ENCODE measurements at places on chromosomes 2 and 18.
A peak's percentile ranks its signal among the peaks of the same experiment; 100 is the strongest.

DNA sequence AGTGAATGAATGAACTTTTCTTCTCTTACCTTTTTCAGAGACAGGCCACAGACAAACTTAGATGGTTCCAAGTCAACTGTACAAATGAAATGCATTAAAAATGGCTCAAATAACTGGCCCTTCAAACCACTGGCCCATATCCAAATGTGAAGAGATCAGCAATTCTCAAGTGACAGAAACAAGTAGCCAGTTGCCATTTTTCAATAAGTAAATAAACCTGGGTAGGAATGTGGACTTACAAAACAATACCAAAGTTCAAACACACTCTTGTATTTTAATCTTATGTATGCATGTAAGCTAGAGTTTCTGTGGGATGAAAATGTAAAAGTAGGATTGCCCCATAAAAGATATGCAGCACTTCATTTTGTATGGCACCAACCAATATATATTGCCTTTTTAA lies 129.2 kb downstream of the MEP1B start:
- DNase-seq: no peak

DNA sequence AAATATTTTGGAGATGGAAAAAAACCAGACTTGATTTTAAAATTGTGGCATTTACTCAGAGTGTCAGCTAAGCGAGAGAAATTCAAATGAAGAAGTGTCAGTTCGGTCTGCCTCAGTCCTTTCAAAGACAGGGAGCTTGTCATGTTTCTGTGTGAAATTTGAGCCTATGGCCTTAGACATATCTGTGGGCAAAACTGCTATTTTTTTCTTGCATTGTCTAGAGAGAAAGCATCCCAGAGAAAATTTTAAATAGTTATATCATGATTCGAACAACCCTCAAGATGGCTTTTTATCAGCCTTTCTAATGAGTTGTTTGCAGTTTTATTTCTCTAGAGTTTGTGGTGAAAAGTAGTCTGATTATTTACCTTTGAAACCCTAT lies 50.2 kb upstream of the KCNE4 start:
- peak; percentile 22 for DNase-seq

DNA sequence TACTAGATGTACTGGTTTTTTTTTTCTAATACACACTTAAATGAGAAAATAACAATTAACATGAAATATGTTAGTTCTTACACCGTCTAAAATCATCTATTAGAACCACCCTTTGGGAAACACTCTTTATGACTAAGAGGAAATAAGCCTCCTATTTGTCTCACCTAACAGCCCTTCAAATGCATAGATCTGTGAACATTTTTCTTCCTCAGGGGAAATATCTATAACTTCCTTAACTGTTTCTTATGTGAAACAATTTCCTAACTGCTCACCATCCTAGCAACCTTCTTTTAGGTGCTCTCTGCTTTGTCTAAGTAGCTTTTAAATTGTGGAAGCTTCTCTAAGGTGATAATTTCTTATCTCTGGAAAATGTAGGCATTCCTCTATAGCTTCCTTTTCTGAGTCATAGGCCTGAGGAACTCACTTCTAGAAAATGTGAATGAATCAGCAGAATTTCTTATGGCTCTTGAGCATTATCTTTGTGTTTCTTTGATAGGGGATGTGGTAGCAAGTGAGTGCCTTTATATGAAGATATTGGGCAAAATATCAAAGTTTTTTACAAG lies 56.1 kb downstream of the CNTNAP5 start:
- DNase-seq: no peak

DNA sequence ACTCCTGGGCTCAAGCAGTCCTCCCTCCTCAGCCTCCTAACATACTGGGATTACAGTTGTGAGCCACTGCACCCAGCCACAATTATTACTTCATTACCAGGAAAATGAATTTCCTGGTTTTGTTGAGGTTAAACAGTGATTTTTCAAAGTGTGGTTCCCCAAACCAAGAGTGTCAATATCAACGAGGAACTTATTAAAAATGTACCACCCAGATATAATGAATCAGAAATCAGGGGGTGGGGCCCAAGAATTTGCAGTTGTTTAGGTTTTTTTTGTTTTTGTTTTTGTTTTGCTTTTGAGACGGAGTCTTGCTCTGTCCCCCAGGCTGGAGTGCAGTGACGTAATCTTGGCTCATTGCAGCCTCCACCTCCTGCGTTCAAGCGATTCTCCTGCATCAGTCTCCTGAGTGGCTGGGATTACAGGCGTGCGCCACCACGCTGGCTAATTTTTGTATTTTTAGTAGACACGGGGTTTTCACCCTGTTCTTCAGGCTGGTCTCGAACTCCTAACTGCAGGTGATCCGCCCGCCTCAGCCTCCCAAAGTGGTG lies 94.1 kb downstream of the WDSUB1 start:
- DNase-seq: no peak

DNA sequence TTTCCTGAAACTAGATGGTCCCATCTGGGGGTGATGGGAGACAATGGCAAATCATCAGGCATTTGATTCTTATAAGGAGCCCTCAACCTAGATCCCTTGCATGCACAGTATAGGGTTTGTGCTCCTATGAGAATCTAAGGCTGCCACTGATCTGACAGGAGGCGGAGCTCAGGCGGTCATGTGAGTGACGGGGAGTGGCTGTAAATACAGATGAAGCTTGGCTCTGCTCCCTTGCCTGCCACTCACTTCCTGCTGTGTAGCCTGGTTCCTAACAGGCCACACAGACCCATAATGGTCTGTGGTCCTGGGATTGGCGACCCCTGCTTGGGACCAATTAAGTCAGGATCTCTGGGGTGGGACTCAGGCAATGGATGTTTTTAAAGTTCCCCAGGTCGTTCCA lies 293.4 kb downstream of the ZNF521 start:
- DNase-seq: no peak

DNA sequence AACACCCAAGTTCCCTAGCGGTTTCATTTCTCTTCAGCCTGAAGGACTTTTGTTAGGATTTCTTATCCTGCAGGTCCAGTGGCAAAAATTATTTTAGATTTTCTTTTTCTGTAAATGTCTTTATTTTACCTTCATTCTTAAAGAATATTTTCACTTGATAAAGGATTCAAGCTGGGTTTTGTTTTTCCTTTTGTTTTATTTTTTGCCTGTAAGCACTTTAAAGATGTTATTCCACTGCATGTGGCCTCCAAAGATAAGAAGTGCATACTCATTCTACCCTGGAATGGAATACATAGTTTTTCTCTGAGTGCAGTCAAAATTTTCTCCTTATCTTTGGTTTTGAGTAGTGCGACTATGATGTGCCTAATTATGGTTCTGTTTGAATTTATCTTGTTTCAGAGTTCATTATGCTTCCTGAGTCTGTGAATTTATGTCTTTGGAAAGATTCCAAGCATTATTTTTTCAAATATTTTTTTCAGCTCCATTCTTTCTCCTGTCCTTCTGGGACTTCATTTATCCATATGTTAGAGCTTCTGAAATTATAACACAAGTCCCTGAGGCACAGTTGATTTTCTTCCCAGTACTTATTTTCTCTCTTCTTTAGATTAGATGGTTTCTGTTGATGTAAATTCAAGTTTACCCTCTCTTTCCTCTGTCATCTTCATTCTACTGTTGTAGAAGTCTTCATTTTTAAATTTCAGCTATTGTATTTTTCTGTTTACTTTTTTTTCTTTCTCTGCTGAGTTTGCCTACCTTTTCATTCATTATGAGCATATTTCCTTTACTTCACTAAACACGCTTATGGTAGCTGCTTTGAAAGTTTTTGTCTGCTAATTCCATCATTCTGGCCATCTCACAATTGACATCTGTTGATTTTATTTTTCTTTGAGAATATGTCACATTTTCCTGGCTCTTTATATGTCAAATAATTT lies 69.6 kb downstream of the MAPRE2 start:
- peak; percentile 70 for DNase-seq

DNA sequence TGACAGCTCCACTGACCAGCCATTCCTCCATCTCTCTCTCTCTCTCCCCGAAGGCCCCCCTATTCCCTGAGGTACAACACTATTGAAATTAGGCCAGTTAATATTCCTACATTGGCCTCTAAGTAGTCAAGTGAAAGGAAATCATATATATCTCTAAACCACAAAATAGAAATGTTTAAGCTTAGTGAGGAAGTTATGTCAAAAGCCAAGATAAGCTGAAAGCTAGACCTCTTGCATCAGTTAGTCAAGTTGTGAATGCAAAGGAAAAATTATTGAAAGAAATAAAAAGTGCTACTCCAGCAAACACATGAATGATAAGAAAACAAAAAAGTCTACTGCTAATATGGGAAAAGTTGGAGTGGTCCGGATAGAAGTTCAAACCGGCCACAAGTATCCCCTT lies 301.3 kb upstream of the RBMS1 start:
- peak; percentile 24 for DNase-seq

- peak; percentile 83 for DNase-seq
These were observed 230.6 kb upstream of the EPAS1 start for GRCh38 chr2:46066601-46067000.

DNA sequence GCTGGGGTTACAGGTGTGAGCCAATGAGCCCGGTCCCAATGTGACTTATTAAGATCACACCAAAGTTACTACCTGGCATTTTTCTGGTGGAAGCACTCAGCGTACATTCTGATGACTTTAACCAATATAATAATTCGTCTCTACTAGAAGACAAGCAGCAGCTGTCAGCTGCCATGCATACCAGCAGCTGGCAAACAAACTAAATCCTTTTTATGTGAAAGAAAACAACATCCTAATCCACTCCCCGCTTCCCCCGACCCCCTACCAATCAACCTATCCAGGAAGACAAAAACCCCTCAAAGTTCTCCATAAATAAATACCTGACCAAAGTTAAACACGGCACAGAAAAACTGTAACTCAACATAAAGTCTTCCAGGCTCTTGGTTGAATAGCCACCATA lies 42.1 kb downstream of the GPR155 start:
- no peak for DNase-seq

DNA sequence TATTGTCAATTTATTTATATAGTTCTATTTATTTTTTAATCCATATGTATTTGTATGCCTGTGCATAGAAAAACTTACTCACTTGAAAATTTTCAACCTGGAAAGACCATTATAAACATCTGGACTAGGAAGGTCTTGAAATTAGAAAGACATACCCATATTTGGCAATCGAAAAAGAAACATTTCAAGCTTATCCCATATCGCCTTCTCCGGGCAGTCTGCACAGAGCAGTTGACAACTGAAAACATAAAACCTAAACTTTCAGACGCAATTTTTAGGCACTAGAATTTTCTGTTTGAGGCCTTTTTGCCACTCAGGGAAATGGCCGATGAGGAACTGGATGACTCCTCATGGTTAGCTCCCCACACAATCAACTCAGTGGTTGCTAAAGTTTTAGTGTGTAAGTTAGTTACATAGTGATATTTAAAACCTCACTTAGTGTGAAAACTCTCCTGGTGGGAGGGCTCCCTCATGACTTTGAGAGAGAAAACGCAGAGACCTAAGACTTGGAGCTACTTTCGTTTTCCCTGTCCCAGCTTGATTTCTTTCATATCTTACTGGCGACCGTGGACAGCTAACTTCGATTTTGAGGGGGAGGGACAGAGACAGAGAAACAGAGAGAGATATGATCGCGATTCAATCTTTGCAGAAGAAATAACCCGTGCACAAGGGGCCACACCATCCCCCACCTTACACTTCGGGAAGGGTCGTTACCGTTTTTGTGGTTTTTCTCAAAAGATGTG lies 3.2 kb upstream of the HOXD12 start:
- no peak for DNase-seq

DNA sequence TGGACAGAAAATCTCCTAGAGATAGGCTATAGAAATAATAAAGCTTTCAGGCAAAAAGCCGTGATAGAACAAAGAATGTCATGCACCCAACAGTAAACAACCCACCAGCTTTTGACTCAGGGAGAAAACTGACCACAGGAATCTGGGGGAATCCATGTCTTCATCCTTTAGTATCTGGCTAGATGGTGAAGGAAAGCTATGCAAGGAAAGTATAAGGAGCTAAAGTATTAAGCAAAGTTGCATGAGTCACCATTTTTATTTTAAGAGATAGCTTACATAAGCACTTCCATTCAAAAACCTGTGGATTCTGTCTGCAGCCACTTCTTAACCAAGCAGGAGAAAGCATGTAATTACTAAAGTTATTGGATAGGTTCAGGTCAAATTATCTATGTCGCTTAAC lies 363.8 kb downstream of the LRP1B start:
- DNase-seq: peak; percentile 93

DNA sequence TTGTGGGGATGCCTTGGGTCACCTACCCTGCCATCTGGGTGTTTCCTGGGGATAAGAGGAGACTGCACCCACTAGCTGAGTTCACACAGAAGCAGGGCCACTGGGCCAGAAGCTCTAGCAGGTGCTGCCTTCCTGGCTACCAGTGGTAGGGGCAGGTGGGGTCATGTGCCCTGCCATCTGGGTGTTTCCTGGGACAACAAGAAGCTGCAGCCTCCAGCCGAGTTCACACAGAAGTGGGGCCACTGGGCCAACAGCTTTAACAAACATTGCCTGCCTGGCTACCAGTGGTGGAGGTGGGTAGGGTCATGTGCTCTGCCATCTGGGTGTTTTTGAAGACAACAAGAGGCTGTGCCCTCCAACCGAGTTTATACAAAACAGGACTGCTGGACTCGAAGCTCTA lies 282.2 kb upstream of the SYT4 start:
- no peak for DNase-seq

GRCh38 chr2:217612920-217613319 lies 389.9 kb downstream of the TNS1 start:
- no peak for DNase-seq

GRCh38 chr18:61893971-61894750 lies 1.4 kb upstream of the RNF152 start:
- DNase-seq: peak; percentile 66

DNA sequence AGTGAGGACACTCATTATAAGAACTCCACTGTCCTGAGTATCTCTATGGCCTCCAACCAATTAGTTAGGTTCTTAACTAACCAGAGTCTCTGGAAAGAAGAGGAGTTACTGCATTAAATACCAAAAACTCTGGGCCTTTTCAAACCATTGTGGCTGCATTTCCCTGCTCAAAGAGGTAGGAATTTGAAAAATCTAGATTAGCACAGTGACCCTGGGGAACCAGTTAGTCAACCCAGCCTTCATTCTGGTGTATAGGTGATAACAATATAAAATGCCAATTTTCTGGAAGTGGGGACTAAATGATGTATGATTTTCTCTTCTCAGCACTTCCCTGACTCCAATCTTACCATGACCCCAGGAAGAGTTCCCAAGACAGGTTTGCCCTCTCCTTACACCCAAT lies 287.8 kb upstream of the SETBP1 start:
- DNase-seq: no peak

- DNase-seq: no peak
These were observed 4.4 kb downstream of the FBXO41 start for GRCh38 chr2:73279852-73280251.

Measured in choroid plexus epithelial cell (primary cell).